AG20443 (cell line): ENCODE measurements at places on chromosomes 7 and 10.

DNA sequence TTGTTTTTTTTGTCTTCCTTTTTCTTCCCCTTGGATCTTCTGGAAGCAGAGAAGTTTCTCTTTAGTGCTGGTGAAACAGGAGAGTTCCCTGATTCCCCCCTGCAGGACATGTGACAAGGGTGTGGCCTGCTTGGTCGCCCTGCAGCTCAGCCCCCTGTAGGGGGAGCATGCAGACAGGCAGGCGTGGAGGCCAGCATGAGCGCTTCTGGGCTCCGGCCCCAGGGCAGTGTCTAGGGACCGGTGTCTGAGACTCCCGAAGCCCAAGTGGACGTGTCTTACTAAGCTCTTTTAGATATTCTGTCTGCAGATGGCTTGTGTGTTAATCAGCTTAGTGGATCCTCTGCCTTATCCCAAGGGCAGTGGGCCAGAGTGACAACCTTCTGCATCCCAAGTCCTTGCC, 26.1 kb downstream of the PRSS58 start:
- no peak for DNase-seq

DNA sequence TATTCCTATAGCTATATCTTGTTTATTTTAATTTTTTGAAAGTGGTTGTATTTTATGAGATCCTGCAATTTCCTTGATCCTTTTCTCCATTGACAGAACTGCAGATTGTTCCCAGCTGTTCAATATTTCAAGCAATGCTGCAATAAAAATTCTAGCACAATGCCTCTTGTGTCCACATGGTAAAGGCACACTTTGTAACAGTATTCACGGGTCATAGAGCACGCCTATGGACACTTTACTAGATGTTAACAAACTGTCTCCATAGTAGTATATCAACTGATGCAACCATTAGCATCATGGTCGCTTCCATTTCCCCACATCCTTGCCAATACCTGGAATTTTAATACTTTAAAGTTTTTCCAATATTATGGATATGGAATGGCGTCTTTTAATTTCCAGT, 123.9 kb upstream of the FZD8 start:
- DNase-seq: no peak

GRCh38 chr10:110511734-110512449, 14.2 kb downstream of the DUSP5 start:
- no peak for DNase-seq

GRCh38 chr10:93211991-93212390, 138.3 kb downstream of the CYP26A1 start:
- no peak for DNase-seq

DNA sequence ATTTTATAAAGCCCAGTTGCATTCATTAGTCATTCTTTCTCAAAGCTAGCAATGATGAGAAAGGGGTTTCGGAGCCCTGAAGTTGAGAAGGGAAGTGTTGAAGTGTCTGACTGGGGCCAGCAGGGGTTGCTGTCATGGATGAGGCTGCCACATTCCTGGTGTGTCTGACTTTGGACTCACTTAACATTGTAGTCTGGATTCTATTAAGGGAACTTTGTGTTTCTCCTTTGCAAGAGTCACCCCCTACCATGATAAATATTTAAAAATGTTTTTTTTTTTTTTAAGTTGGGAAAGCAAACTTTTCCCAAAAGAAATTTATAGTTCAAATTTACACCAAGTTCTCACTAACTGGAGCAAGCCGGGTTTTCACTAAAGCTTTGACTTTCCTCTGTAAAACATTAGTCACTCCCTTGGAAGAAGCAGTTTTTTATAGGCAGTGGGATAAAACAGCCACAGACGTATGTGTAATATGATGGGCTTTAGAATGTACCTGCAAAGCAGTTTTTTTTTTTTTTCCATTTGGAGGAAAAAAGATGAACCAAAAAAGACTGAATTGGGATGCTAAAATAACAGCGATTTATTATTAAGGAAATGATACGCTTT, 243.6 kb downstream of the TWIST1 start:
- DNase-seq: peak; percentile 72

DNA sequence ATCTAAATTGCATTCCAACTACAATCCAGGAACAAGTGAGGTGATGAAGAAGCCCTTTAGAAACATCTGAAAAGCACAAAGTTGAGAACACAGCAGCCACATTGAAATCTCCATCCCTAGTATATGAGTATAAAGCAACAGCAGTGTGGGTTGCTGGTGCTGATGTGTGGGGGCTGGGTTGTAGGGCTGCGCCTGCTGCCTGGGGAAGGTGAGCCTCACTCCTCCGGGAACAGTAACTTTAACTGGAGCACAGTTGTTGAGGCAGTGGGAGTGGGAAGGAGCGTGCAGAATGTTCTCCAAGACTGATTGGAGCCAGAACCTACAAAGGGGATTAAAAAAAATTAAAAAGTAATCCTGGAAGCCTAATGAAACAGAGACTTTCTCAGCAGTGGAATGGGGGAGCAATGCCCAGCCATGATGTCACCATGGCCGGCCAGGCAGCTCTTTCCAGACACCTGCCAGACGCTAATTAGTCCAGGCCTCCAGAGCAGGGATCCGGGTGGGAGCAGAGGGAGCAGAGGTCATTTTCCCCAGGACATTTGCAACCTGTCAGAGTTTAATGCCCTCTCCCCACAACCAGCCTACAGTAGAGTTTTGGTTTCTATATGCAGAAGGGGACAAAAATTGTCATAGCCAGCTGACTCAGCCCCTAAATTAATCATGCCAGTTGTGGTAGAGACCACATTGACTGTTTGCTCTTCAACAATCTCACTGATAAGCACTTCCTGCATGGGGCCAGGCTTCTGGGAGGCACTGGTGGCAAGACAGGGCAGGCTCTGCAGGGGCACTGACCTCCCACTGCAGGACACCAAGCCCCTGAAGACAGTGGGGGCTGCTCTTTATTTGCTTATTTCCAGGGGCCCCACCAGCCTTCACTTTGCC, 133.0 kb upstream of the ZNF32 start:
- DNase-seq: no peak

GRCh38 chr10:99329304-99329553, at the start of gene CNNM1:
Gene CNNM1, plus strand, starts transcription at chr10:99329356. Its CDS starts 32 bp downstream, at chr10:99329388.
- DNase-seq: peak; percentile 58

GRCh38 chr7:5525271-5526099, 101.9 kb upstream of the TNRC18 start:
- no peak for DNase-seq

DNA sequence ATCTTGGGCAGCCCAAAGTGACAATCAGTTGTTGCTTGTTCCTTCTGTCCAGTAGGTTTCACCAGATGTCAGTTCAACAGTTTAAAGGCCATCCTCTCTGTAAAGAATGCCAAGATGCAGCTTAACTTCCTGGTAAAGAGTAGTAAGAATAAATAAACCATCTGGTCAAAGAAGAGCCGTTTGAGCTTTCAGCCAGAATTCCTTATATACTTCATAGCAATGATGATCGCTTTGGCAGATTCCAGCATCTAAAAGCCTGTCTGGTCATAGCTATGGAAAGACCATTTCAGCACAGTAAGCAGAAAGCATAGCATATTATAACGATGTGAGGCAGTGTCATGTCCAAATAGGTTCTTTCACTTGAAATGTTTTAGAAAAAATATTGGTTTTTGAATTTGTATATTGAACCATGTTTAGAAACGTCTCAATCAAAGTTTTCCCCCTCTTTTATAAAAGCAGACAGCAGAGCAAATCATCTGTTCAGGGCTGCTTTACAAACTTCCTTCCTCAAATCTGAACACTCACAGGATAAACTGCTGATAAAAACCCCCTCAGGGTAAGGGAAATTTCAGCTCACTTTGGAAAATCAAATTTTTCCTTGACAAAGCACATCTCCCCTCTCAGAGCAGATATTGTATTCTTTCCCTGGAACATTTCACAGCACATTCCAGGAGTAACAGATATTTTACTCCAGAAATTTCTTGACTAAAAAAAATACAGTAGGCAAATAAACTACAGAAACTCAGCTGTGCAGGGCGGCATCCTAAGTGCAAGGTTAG, 184.1 kb downstream of the NOC3L start:
- no peak for DNase-seq

DNA sequence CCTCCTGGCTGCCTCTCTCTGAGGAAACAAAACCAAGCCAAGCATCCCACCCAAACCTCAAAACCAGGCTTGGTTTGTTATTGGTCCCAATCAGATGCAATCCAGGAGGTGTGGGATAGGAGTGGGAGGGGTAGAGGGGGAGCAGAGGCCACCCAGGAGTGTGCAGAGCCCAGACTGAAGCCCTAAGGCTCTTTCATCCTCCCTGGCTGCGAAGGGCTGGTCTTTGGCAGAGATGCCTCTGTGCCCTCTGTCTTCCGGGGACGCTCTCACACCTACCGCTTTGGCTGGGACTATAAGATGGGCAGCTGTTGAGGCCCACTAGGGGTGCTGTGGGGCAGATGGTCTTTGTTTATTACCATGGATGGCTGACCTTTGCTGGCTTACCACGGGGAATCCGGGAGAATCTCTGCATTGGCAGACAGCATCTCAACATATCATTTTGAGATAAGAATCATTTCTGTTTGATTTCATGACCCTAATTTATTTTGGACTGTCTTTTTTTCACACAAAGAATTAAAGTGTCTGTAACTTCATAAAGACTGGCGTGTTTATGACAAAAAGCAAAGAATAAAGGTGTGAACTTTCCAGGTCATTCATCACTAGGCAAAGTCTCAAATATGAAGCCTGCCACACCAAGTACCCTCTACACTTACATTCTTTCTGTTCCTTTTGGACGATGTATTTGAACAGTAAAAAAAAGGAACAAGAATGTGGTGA, 6.5 kb upstream of the DENND2A start:
- peak; percentile 66 for DNase-seq
